NCI-H82 (cell line): ENCODE measurements at places on chromosomes 13 and 19.

GRCh38 chr19:15213715-15214381 is 13.1 kb upstream of the NOTCH3 start:
- no peak for DNase-seq

GRCh38 chr19:47542030-47542475 is 27.2 kb upstream of the NAPA start:
- DNase-seq, result no peak

- DNase-seq, result no peak
Measured at GRCh38 chr19:54343868-54344267, 4.9 kb upstream of the LILRA4 start.

- DNase-seq, result peak; percentile 36
Measured at GRCh38 chr19:57559008-57559403, 657 bp downstream of the ZNF550 start.

DNA sequence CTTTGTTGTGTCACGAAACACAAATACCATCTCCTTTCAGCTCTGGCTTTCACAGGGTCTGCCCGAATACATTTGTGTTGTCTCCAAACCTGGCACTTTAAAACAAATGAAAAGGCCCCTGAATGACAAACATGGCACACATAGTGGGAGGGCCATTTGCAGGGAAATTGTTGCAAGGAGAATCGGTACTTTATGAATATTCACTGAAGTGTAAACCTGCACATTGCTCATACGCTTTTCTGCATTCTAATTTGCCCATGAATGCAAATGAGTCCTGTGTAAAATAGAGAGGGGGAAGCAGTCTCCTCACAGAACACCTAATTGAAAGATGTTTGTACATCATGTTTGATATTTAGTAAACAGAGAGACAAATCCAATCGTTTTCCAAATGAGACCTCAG is 82.7 kb upstream of the PCDH8 start:
- DNase-seq, result no peak

DNA sequence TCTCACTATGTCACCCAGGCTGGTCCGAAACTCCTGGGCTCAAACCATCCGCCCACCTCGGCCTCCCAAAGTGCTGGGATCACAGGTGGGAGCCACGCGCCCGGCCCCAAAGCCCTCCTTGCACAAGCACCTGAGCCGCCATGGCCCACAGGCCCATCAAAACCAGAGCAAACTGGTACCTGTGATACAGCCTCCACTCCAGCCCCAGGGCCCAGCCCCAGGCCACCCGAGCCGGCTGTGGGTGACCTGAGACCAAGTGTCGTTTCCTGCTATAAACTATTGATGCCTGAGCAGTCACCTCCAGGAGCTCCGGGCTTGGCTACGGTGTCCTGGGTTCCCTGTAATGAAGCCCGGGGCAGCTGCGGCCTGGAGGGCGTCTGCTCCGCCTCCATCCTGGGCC is 9.7 kb upstream of the PTBP1 start:
- DNase-seq, result no peak
